Breast epithelium (tissue), 4 donors: ENCODE measurements at places on chromosomes 2 and 18. TPM values are rescaled to one million over a fixed set of nuclear protein-coding genes. Genes with fewer than 3 reads are reported as not detected.

DNA sequence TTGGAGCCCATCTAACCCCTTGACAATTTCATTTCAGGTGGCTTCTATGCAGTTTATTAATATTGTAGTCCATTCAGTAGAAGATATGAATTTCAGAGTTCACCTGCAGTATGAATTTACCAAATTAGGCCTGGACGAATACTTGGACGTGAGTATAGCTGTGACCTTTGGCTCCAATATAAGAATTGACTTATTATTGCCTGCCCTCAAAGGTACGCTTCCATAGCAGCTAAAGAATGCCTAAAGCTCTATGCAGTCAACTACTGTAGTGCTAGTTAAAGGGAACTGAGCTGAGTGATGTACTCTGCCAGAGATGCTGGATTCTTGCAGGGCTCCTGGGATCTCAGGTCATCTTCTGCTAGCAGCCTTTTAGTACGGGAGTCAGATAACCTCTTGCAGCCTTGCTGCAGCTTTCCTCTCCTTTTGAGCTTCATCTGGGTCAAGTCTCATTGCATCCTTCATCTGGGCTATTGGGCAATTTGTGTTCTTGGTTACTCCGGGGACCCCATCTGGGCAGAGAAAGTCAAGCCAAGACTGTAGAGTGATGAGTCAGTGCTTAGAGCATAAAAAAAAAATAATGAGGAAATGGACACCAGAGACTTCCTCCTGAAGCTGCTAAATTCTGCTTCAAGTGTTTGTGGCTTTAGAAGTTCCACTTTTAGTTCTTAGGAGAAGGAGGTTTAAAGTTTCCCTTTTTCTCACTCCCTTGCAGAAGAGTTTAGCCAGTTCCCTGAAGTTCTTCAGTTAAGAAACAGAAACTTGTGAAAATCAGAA, 105.6 kb downstream of the PRPF40A start:
- no peaks in the 10 kb centered on the region for H3K27me3 ChIP-seq
- H3K27ac ChIP-seq: peak overlapping the region; percentile 19
- H3K4me1 ChIP-seq: no peaks in the 10 kb centered on the region
- no peaks in the 10 kb centered on the region for H3K36me3 ChIP-seq
- H3K4me3 ChIP-seq: no peak overlapping the region
- DNase-seq: no peak

DNA sequence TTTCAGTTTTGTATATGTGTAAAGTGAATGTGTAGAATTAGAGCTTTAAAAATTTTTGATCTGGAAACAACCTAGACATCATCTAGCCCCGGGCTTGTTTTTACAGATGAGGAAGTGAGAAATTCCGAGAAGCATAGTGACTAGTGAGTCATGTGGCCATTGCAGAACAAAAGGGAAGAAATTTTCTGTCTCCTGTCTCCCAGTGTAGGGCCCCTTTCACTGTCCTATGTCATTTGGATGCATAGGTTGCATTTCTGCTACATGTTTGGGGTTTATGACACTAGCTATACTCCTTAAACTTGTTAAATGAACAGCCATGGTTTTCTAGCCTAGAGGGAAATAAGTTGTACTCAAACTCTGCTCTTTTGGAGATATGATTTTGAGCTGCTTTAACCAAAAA, 84.6 kb downstream of the PLCL1 start:
- DNase-seq: no peak
- H3K36me3 ChIP-seq: no peaks in the 10 kb centered on the region
- no peaks in the 10 kb centered on the region for H3K4me1 ChIP-seq
- H3K27me3 ChIP-seq: no peaks in the 10 kb centered on the region
- H3K4me3 ChIP-seq: no peak overlapping the region
- H3K27ac ChIP-seq: no peak overlapping the region

TSPYL6 gene
- not detected for total RNA-seq

DNA sequence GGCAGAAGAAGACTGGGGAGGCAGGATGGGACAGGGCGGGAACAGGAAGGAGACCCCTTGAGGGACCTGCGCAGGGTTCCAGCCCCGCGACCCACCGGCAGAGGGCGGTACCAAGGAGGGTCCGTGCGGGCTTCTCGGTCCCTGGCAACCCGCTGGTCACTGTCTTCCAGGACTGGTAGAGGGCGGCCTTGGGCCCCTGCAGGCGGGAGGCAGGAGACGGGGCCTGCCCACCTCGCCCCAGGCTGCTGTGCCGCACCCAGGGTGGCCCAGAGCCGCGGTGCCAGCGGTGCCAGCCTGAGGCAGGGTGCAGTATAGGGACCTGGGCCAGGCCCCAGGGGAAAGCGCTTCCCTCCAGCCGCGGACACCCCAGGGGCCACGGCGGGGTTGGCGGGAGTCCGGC, 34.5 kb downstream of the NEURL3 start:
- H3K27me3 ChIP-seq: no peaks in the 10 kb centered on the region
- no peak overlapping the region for H3K4me3 ChIP-seq
- no peaks in the 10 kb centered on the region for H3K36me3 ChIP-seq
- H3K4me1 ChIP-seq: no peaks in the 10 kb centered on the region

GRCh38 chr2:143294068-143294467, 164.8 kb downstream of the ARHGAP15 start:
- no peak overlapping the region for H3K27ac ChIP-seq
- no peak overlapping the region for H3K4me3 ChIP-seq
- H3K36me3 ChIP-seq: no peaks in the 10 kb centered on the region

- H3K4me3 ChIP-seq: no peak overlapping the region
- no peaks in the 10 kb centered on the region for H3K4me1 ChIP-seq
- DNase-seq: no peak
- H3K27me3 ChIP-seq: no peaks in the 10 kb centered on the region
- H3K27ac ChIP-seq: no peak overlapping the region
These were observed 11.2 kb downstream of the GAREM1 start for GRCh38 chr18:32459361-32460101.

DNA sequence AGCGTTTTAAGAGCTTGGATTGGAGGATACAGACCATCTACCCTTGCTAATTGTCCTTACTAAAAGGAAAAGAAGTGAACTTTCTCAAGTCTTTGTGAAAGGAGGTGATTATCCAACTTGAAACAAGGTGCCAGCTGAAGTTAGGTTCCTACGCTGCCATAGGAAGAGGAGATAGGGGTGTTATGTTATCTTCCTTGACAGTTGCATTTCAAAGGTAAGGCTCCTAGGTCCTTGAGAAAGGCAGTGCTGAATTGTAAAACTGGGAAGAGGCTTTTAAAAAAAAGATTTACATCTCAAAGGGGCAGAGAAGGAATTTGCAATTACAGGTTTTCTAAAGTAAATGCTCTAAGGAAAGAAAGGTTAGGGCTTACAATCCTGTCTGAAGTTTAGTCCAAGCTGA, 810.2 kb upstream of the LRATD1 start:
- no peaks in the 10 kb centered on the region for H3K27me3 ChIP-seq
- H3K4me1 ChIP-seq: no peaks in the 10 kb centered on the region
- H3K4me3 ChIP-seq: no peak overlapping the region

GPR55 gene
- 0.16 TPM for total RNA-seq

DNA sequence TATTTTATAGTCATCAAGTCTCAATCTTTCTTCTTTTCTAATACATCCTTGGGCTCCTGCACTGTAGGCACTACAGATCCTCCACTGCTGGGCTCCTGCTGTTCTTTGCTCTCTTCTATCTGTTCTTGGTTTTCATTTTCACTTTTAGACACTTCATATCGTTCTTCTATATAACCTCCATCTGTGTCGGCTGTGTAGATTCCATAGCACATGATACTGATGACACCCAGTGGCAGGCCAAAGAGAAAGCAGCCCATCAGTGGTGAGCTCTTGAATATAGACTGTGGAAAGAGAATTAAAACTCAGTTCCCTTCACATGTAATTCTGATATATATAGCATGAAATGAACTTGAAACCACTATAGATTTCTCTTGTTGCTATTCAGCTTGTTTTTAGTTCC, 38.0 kb downstream of the TMX3 start:
- H3K4me3 ChIP-seq: no peak overlapping the region
- no peak overlapping the region for H3K27ac ChIP-seq
- no peak for DNase-seq
- H3K4me1 ChIP-seq: no peaks in the 10 kb centered on the region

DNA sequence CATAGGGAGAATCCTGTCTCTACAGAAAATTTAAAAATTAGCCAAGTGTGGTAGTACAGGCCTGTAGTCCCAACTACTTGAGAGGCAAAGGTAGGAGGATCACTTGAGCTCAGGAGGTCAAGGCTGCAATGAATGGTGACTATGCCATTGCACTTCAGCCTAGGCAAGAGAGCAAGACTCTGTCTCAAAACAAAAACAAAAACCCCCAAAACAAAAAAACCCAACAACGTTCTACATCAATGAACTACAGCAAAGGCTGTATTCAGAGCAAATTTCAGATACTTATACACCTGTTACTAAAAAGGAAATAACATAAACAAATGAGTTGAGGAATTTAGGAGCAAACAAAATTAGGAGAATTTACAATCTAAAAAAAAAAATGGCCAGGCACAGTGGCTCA, 22.6 kb downstream of the YES1 start:
- H3K4me3 ChIP-seq: no peak overlapping the region
- H3K4me1 ChIP-seq: no peaks in the 10 kb centered on the region
- H3K27ac ChIP-seq: no peak overlapping the region
- no peak for DNase-seq
- no peaks in the 10 kb centered on the region for H3K27me3 ChIP-seq

MYO7B gene
- 0.32 TPM for total RNA-seq

XDH gene
- 0.16 TPM for total RNA-seq

- no peaks in the 10 kb centered on the region for H3K36me3 ChIP-seq
- H3K27ac ChIP-seq: peak overlapping the region; percentile 94
- no peaks in the 10 kb centered on the region for H3K27me3 ChIP-seq
- H3K4me3 ChIP-seq: peak overlapping the region; percentile 35
- H3K4me1 ChIP-seq: no peaks in the 10 kb centered on the region
These were observed 174.6 kb upstream of the PID1 start for GRCh38 chr2:229445501-229446211.

CNOT9 gene
- total RNA-seq: 55.6 TPM

DNA sequence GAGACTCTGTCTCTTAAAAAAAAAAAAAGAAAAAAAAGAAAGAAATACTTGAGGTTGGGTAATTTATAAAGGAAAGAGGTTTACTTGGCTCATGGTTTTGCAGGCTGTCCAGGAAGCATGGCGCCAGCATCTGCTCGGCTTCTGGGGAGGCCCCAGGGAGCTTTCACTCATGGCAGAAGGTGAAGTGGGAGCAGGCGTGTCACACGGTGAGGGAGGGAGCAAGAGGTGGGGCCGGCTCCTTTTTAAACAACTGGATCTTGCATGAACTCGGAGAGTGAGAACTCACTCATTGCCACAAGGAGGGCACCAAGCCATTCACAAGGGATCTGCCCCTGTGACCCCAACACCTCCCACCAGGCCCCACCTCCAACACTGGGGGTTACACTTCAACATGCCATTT, 30.6 kb downstream of the CYP26B1 start:
- no peak overlapping the region for H3K27ac ChIP-seq
- H3K36me3 ChIP-seq: no peaks in the 10 kb centered on the region
- H3K4me1 ChIP-seq: no peaks in the 10 kb centered on the region

ALPP gene
- total RNA-seq: not detected

EDAR gene
- not detected for total RNA-seq

AGXT gene
- not detected for total RNA-seq

- no peak overlapping the region for H3K4me3 ChIP-seq
- no peak overlapping the region for H3K27ac ChIP-seq
- no peaks in the 10 kb centered on the region for H3K36me3 ChIP-seq
- H3K4me1 ChIP-seq: no peaks in the 10 kb centered on the region
- H3K27me3 ChIP-seq: no peaks in the 10 kb centered on the region
These were observed 5.5 kb upstream of the GPC1 start for GRCh38 chr2:240429872-240430491.

DNA sequence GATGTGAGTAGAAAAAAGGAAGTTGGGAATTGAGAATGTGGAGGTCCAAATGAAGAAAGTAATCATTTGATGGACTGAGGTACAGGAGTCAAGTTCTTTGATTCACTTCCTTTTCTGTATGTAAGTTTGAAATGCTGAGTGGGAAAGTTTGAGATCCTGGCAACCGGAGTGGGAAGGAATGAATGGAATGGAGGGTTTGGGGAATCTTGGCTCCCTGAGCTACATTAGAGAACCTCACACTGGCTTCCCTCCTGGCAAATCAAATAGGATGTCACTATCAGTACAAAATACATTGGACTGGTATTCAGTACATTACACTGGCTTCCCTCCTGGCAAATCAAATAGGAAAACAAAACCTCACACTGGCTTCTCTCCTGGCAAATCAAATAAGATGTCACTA, 9.8 kb upstream of the RNF138 start:
- H3K27ac ChIP-seq: no peak overlapping the region
- H3K36me3 ChIP-seq: no peaks in the 10 kb centered on the region
- no peaks in the 10 kb centered on the region for H3K27me3 ChIP-seq
- no peak for DNase-seq
- H3K4me1 ChIP-seq: no peaks in the 10 kb centered on the region
- no peak overlapping the region for H3K4me3 ChIP-seq

RAX gene
- not detected for total RNA-seq

GRCh38 chr18:53115876-53116585, 776.0 kb downstream of the DCC start:
- no peak for DNase-seq
- no peaks in the 10 kb centered on the region for H3K27me3 ChIP-seq
- no peaks in the 10 kb centered on the region for H3K4me1 ChIP-seq
- peak overlapping the region; percentile 32 for H3K4me3 ChIP-seq

- H3K27ac ChIP-seq: peak overlapping the region; percentile 44
- H3K4me3 ChIP-seq: no peak overlapping the region
- H3K36me3 ChIP-seq: no peaks in the 10 kb centered on the region
These were observed 32.3 kb downstream of the MYO5B start for GRCh38 chr18:50162486-50163304.

DNA sequence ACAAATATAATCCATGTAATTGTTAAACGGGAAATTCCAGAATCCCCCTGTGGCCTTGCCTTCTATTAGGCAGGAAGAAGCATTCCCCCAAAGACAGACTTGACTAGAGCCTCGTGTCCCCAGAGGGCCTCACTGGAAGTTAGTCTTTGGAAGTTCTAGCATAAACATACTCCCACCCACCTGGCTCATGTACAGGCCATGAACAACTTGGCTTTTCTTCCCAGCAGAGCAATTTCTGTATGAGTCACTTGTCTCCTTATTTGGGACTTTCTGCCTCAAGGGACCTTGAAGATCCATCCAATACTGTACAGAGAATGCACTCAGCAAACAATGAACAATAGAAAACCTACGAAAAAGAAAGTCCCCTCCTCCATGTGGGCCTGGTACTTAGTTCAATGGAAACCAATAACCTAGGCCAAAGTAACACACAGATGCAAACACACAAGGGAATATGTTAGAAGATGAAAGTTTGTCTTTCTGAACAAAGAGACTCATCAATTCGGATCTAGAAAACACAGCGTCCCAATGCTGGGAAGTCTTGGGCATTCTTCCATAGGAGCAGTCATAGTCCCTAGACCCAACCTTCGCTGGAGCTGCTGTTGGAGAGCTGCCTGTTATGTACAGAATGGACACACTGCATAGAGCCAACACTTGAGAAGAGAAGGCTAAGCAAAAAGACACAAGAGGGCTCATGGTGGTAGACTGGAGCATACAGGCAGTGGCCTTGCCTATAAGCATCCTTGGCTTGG, 303.5 kb downstream of the HRH4 start:
- H3K4me3 ChIP-seq: no peak overlapping the region
- peak overlapping the region; percentile 85 for H3K27ac ChIP-seq
- H3K36me3 ChIP-seq: no peaks in the 10 kb centered on the region
- H3K27me3 ChIP-seq: no peaks in the 10 kb centered on the region

GRCh38 chr2:20196053-20196656, 28.8 kb downstream of the SDC1 start:
- H3K27me3 ChIP-seq: no peaks in the 10 kb centered on the region
- no peak overlapping the region for H3K4me3 ChIP-seq
- DNase-seq: no peak
- peak overlapping the region; percentile 79 for H3K27ac ChIP-seq
- H3K4me1 ChIP-seq: no peaks in the 10 kb centered on the region
- no peaks in the 10 kb centered on the region for H3K36me3 ChIP-seq

GRCh38 chr2:181193550-181193949, 213.1 kb downstream of the UBE2E3 start:
- H3K27ac ChIP-seq: no peak overlapping the region
- H3K36me3 ChIP-seq: no peaks in the 10 kb centered on the region
- DNase-seq: no peak
- no peaks in the 10 kb centered on the region for H3K27me3 ChIP-seq
